Activated T-helper 1 cell treated with anti-CD3 and anti-CD28 coated beads, Interleukin-12 subunit alpha, Interleukin-12 subunit beta, Interleukin-2, Interleukin-4 antibody, amounts not matched to agents 30 ng/mL and 10 ng/mL and 1 ng/mL, durations not matched to agents 14 hours and 24 hours and 36 hours (primary cell): ENCODE measurements at places on chromosomes 1 and 21. TPM values are rescaled to one million over a fixed set of nuclear protein-coding genes. Genes with fewer than 3 reads are reported as not detected.

DNA sequence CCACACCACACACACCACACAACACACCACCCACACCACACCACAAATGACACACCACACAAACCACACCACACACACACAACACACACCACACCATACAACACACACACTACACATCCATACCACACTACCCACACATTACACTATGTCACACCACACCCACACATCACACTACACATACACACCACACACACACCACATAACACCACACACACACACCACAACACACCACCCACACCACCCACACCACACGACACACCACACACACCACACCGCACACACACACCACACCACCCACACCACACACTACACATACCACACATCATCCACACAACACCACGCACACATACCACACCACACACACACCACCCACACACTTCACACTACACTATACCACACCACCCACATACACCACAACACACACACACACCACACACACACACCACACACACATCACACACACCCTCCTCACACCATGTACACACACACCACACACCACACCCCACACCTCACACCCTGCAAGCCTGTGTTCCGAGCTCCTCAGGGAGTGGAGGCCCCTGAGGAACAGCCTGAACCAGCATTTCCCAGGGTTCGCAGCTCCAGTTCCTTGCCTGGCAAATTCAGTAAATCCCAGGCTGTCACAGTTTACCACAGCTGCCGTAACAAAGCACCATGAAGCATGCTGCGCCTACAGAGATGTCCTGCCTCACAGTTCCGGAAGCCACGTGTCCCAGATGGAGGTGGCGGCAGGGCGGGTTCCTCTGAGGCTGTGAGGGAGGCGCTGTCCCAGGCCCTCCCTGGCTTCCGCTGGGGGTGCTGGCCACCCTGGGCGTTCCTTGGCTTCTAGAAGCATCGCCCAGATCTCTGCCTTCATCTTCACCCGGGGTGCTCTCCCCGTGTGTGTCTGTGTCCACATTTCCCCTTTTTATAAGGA is 69.8 kb upstream of the ATP5PO start:
- H3K27ac ChIP-seq: peak overlapping the region; percentile 83
- no peaks in the 10 kb centered on the region for H3K27me3 ChIP-seq
- peaks cover 19% of the 10 kb centered on the region for H3K36me3 ChIP-seq

DNA sequence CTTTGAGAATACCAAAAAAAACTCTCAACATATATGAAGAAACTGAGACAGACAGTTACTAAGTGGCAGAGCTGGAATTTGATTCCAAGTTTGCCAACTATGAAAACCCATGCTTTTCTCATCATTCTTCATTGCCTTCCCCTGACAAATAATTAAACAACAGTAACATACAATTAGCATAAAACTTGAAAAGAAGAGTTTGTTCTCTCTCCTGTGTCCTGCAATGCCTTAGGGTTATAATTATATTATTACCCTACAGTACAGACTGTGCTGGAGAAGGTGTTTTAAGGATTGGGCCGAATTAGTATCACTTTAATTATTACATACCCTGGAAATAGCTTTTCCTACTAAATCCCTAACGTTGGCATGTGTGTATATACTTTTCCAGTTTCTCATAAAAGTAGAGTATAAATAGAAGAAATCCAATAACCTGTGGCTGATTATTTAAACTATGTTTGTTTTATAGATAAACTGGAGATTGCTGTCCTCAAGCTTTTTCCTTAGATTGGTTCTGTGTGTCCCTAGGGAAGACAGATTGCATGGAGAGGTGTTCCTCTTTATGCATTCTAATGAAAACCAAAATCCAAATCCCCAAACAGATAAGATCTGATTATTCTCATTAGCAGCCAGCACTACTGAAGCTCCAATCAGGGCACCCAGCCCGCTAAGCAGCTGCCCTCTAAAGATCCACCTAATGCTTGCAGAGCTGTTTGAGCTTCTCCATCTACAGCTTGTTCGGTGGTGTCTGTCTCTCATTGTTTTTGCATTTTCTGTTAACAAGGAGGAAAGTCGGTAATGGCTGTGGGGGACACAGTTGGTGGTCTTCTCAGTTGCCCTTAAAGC is 156.3 kb downstream of the TM2D1 start:
- no peak overlapping the region for H3K4me3 ChIP-seq
- no peak for DNase-seq
- H3K27me3 ChIP-seq: peaks cover 5% of the 10 kb centered on the region
- no peak overlapping the region for H3K27ac ChIP-seq
- H3K36me3 ChIP-seq: no peaks in the 10 kb centered on the region
- H3K4me1 ChIP-seq: no peaks in the 10 kb centered on the region

Gene GPR161
- 0.41 and 0.42 TPM in 2 replicates for total RNA-seq

- no peaks in the 10 kb centered on the region for H3K27me3 ChIP-seq
- no peaks in the 10 kb centered on the region for H3K4me1 ChIP-seq
- DNase-seq: no peak
These were observed 249.2 kb downstream of the MATN1 start for GRCh38 chr1:30473922-30474817.

GRCh38 chr1:95309031-95309471 is 75.0 kb downstream of the RWDD3 start:
- no peaks in the 10 kb centered on the region for H3K27me3 ChIP-seq
- H3K36me3 ChIP-seq: no peaks in the 10 kb centered on the region
- no peak overlapping the region for H3K27ac ChIP-seq
- DNase-seq: no peak

DNA sequence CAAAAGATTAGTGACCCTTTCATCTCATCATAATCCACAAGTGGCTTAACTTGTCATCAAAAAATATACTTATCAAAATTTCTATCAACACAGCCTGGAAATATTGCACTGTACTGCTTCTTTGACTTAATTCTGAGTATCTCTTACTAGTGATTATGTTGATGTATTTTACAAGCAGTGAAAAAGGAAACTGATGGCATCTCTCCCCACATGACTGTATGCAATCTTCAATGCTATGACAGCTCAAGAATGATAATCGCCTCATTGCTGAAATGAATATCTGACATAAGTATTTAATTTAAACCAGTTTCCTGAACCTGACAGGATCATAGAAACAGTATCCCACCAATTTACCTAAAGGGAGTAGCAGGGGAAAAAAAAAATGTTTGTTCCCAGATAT is 79.5 kb downstream of the DPYD start:
- H3K4me3 ChIP-seq: no peak overlapping the region
- peaks cover 3% of the 10 kb centered on the region for H3K36me3 ChIP-seq
- H3K27me3 ChIP-seq: no peaks in the 10 kb centered on the region
- H3K27ac ChIP-seq: no peak overlapping the region
- no peaks in the 10 kb centered on the region for H3K4me1 ChIP-seq

Gene KLHL20
- 17.8 and 18.3 TPM in 2 replicates for total RNA-seq

DNA sequence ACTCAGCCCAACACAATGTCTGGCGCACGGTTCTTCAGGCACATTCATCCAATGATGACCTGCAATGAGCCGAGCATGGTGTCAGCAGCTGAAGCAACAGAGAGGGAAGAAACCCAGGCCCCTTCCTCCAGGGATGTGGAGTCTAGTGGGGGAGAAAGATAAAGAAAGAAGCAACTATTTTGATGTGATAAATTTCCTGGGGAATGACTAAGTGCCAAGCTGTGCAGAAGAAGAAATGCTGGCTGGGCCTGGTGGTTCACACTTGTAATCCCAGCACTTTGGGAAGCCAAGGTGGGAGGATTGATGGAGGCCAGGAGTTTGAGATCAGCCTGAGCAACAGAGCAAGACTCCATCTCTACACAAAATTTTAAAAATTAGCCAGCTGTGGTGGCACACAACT is 561.8 kb downstream of the KIF26B start:
- H3K27ac ChIP-seq: no peak overlapping the region
- no peak for DNase-seq
- no peak overlapping the region for H3K4me3 ChIP-seq
- H3K27me3 ChIP-seq: no peaks in the 10 kb centered on the region
- no peaks in the 10 kb centered on the region for H3K4me1 ChIP-seq
- no peaks in the 10 kb centered on the region for H3K36me3 ChIP-seq

GRCh38 chr1:218584418-218585155 is 239.5 kb downstream of the TGFB2 start:
- no peak for DNase-seq
- no peaks in the 10 kb centered on the region for H3K36me3 ChIP-seq
- no peaks in the 10 kb centered on the region for H3K4me1 ChIP-seq
- H3K4me3 ChIP-seq: no peak overlapping the region
- no peaks in the 10 kb centered on the region for H3K27me3 ChIP-seq

Gene CNIH3
- 0.96 and 1.4 TPM in 2 replicates for total RNA-seq

DNA sequence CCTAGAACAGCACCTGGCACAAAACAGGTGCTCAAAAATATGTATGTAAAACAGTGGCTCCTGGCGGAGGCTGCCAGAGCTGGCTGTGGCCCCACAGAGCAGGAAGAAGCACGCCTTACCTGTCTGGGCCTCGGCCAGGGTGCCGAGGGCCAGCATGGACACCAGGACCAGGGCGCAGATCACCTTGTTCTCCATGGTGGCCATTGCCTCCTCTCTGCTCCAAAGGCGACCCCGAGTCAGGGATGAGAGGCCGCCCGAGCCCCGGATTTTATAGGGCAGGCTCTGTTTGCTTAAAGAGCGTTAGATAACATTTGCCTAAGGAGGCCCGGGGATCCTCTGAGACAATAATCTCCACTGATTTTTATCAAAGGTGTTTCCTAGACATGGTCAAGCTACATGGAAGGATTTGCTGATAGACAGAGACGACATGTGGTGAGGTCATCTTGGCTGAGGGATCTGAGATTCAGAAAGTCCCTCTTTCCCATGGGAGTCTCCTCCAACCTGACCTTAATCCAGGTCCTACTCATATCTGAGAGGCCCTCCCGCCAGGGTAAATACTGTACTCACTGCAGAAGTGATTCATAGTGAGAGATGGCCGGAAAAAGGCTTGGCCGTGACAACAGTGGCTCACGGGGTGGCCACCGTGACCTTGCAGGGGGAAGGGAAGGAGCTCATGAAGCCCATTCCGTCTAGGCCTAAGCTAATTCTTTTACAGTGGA is at the start of gene TFF1:
TFF1 (minus strand) TSS at position 244 of the 719 bp plus-strand sequence; CDS start at position 204, 40 bp downstream.
- H3K27ac ChIP-seq: no peak within 1 kb of the TSS
- no peaks in the 10 kb centered on the region for H3K4me1 ChIP-seq
- no peak within 1 kb of the TSS for H3K4me3 ChIP-seq

DNA sequence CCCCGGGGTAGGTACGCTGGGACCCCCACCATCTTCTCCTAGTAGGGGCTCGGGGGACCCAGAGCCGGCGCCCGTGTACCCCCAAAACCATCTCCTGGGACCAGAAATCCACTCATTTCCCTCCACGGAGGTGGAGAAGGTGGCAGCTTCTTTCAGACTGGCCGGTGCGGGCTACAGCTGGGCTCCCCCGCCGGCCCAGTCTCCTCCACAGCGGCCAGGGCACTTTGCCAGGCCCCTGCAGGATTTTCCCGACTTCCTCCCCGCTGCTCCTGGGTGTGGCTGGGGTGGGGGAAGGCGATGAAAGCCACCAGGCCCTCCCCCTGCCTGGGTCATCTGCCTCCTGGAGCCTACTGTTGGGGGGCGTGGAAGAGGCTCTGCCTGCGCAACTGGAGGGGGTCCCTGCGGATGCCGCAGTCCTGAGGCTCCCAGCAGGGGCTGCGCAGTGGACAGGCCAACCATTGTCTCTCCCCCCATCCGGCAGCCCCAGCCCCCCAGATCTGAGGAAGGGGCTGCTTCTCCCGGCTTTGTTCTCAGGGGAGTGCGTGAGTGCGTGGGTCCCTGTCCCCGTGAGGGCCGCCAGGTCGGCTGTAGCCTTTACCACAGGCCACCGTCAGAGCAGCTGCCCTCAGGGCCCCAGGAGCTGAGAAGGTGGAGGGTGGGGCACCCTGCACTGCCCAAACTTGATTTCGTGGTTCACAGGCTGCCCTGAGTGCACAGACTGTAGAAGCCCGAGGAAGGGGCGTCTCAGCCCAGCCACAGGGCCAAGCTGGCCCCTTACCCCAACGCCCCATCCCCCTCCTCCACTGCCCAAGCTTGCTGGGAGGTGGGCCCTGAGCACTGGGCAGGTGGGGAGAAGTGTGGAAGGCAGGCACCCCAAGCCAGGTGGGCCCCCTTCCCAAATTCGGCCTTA is 1.3 kb downstream of the AGRN start:
- H3K36me3 ChIP-seq: peaks cover 5% of the 10 kb centered on the region
- DNase-seq: no peak
- H3K4me3 ChIP-seq: peak overlapping the region; percentile 61
